ENCODE measurements at places on chromosomes 1 and 21.

GRCh38 chr1:196377811-196378210 is 230.4 kb downstream of the KCNT2 start:
- DNase-seq = no peak

- DNase-seq = no peak
Observed at GRCh38 chr1:203049576-203050180, 23.4 kb downstream of the PPFIA4 start.

- peak; percentile 78 for DNase-seq
Observed at GRCh38 chr1:155085504-155086127, 7.0 kb downstream of the EFNA3 start.

GRCh38 chr1:28243685-28244311 is 7.9 kb downstream of the ATP5IF1 start:
- no peak for DNase-seq

- DNase-seq = no peak
Observed at GRCh38 chr1:119626841-119627240, 21.2 kb downstream of the ZNF697 start.

DNA sequence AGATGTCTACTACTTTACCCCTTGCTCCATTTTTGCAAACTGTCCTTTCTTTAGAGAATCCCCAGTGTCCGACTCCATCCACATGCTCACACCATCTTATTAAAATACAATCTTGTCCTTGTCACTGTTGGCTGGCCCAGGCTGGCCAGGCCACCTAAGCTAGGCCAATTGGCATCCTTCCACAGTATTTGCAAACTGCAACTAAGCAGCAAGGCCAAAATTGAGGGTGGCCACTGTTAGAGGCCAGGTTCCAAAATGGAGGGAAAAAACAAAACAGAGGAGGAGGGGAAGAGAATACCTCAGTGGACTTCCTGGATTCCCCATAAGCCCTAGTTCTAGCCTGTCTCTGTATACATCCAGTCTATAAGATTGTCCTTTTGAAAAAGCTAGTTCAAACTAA is 4.3 kb downstream of the FAM89A start:
- no peak for DNase-seq

- DNase-seq = no peak
Observed at GRCh38 chr1:20578062-20578461, 10.8 kb upstream of the CDA start.

- DNase-seq = no peak
Observed at GRCh38 chr1:246949956-246950355, 18.2 kb upstream of the AHCTF1 start.
